G401 (cell line): ENCODE measurements at places on chromosomes 7 and 10.

DNA sequence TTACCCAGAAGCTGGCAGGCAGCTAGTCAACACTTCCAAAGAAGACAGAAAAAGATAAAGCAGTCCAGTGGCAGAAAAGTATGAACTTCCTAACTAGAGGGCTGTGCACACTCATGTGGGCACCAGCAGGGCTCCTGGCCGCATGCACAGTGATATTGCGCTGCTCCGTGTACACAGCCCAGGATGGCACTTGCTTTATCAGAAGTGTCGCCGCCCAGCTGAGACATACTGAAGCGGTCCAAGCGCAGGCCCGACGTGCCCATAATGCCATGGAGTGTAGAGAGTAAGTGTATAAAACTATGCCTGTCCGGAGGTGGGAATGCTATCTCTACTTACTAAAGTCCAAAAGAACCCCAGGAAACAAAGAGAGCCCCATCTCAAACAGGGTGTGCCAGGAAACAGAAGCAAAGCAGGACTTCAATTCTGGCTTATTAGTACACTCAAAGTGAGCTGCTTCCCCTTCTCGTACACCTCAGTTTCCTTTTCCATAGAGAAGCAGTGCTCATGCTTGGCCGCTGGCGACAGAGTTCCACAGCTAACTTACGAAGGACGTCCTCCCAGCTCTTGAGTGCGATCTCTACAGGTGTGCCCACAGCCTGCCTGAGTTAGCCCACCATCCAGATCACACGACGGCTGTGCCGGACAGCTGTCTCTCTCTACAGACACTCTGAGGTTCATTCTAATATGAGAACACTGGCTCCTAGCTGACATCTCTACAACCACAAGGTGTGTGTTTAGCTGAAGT, 234.3 kb downstream of the COBL start:
- DNase-seq: no peak

DNA sequence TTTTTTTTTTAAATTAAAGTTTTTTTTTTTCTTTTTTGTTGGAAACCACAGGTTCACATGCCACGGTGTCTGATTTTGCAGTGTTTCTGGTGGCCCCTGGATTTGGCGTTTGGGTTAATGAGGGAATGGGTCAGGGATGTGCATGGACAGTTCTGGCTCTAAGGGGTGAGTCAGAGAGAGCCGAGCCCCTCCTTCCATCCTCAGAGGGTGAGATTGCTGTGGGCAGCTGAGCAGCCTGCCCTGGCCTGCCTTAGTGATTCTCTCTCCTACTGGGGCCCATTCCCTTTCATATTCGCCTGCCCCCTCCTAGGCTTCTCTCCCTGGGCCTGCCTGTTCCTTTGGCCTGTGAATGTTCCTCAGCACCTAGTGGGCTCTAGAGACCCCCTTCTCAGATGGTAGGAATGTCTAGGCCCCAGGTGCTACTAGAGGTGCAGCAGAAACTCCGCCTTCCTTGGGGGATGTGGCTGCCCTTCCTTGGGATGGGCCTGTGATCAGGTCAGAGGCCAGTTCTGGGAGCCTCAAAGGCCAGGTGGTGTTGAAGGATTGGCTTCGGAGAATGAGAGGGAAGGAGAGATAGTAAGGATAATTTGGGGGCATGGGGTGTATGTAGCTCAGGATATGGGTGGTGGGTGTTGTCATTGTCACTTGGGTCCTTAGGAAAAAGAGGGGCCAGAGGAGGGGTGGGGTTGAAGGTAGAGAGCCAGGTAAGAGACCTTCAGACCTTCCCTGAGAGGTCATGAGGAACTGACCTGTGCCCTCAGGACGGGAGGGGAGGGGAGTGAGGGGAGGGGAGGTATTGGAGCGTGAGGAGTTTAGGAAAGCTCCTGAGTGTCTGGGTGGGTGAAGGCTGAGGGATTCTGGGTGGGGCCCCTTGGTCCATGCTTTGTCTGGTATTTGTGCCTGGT, 19.8 kb downstream of the TSPAN14 start:
- DNase-seq: no peak

GRCh38 chr10:88702848-88703597, 3.0 kb upstream of the LIPK start:
- DNase-seq: no peak

DNA sequence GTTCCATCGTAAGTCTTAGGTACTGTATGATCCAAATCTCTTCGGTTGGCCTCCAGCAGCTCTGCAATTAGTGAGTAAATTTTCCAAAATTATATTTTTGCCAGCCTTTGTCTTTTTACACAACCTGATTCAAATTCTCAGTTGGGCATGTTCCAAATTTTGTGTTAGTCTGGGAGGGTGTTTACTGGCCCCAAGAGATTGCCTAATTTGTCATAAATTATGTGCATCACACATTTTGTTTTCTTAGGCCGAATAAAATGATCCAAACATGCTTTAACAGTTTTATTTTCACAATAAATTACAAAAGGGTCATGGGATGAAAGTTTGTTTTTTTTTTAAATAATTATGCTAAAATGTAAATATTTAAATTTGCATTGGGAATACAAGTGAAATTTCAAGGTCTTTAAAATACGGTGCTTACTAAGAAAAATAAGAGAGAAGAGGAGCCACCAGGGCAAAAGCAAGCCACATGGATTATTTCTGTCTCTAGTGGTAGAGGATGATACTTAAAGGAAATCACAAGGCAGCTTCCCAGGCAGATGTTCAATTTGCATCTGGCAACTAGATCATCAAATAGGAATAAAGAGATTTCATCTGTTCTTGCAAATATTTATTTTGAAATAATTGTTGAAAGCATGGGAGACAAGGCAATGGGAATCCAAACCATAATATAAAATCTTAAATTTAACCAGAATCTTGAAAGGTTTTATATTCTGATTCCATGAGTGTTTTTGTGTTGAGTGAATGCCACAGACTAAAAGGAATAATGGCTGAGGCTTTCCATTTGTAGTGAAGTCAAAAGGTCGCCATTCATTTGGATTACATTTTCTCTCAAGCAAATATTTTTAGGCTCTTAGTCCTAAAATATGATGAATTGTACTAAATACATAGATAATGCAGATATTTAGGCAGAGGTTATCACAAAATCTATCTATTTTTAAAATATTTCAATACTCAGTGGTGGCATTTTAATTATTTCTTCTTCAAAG, 111.1 kb downstream of the MDFIC start:
- no peak for DNase-seq

DNA sequence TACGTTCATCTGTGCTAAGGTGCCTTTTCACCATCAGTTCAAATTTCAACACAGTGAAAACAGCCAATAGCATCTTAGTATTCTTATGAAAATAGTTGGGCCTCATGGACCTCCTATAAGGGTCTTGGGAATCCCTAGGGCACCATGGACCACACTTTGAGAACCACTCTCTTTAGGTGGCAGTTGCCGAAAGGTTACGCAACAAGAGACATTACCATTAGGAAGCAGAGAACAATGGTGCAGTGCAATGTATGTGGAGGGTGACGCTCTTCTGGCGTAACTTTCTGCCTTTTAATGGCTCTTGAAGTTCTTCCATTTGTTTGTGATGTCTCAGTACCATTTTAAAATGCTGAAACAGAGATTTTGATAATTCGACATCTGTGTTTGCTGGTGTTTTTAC, 131.1 kb downstream of the CNNM2 start:
- no peak for DNase-seq

DNA sequence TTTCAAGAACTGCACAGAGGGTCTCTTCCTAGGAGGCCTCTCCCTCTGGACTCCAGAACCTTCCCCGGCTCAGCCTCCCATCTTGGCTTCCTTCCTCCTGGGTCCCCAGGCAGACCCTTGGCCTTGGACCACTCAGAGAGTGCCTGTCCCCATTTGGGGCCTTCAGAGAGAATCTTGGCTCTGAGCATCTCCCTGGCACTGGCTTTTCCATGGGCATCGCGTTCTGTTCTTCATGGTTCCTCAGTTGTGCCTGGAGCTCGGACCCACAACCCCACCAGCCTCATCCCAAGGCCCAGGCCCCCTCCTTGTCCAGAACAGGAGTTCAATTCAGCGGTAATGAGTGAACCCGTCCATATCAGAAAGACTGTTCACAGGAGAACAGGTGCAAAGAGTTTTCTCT, 73.4 kb downstream of the VIPR2 start:
- no peak for DNase-seq

DNA sequence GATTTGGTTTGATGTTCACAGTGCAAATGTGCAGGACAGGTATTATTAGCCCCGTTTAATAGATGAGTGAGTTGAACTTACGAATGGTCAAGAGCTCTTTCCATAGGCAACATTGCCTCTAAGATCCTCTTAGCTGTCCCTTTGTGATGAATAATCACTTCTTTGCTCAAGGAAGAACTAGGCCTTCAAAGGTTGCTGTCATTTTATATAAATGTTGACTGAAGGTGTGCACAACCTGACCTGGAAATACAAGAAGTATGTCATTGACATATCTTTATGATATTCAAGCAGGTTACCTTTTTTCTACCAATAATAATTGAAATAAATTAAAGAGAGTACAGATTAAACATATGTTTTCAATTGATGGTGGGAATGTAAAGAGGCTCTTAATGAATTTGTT, 48.5 kb upstream of the GLCCI1 start:
- no peak for DNase-seq

- DNase-seq: no peak
Measured at GRCh38 chr10:78807504-78808203, 261.1 kb upstream of the ZMIZ1 start.
